ENCODE measurements at places on chromosomes 13 and 19.

- no peak for DNase-seq
Measured at GRCh38 chr13:52929846-52930245, 81.4 kb upstream of the PCDH8 start.

GRCh38 chr19:48814895-48815294, 4.1 kb upstream of the BCAT2 start:
- no peak for DNase-seq

- peak; percentile 77 for DNase-seq
Measured at GRCh38 chr19:12946092-12946721, 545 bp downstream of the RAD23A start.

- DNase-seq = no peak
Measured at GRCh38 chr13:113075711-113076110, 29.9 kb upstream of the F7 start.

DNA sequence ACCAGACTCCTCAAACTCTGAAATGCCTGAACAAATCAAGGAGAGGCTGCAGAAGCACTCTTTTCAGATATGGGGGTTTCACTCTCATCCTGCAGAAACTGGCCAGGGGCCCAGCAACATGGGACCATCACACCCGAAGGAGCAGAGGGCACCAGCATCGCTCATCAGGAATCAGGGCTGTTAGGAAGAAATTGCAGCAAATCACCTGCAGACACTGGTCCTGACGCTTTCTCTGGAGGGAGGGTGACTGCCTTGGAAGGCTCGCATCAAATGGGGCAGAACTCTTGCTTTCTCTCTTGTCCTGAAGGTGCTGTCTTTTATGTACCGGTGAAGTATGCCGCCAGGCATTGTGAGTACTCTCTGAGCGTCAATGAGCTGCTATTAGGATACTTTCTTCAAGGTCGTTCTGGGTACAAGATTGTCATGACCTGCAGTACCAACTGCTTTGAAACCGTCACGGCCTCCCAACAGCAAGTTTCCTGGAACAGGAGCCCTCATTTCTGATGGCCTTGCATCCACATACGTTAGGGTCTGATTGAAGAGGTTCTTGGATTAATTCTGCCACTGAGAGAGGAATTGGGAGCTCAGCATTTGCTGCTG, 155.7 kb upstream of the SOX1 start:
- no peak for DNase-seq

- no peak for DNase-seq
Measured at GRCh38 chr13:78139765-78140164, 221.1 kb upstream of the EDNRB start.

DNA sequence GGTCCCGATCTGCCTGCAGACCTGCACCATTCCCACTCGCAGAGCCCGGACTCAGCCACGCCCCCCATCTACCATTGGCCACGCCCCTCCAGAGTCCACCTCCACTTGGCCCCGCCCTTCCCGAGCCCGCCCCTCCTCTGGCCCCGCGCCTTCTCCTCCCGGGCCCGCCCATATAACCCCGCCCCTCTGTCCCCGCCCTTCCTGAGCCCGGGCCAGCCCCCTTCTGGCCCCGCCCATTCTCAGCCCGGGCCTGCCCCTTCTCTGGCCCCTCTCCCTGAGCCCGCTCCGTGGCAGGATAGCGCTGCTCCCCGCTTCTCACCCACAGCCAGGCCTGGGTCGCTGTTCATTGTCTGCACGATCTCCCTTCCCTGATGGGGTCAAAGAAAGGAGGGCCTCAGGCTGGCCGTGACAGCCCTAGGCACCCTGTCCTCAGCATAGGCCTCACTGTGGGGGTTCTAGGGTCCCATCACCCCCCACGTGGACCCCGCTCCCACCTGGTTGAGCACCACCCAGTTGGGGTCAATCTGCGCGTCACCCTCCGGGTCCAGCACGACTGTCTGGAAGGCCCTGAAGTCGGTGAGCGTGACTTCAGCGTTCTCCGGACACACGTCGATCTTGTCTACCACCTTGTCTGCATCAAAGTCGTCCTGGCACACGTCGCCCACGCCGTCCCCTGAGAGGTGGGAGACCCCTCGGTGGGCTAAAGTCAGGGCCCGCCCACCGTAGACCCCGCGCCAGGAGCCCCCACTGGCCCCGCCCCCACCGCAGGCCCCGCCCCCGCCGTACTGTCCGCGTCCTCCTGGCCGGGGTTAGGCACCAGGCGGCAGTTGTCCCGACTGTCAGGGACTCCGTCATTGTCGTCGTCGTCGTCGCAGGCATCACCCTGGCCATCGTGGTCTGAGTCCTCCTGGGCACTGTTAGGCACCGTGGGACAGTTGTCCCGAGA, 5.7 kb downstream of the COMP start:
- DNase-seq = no peak

DNA sequence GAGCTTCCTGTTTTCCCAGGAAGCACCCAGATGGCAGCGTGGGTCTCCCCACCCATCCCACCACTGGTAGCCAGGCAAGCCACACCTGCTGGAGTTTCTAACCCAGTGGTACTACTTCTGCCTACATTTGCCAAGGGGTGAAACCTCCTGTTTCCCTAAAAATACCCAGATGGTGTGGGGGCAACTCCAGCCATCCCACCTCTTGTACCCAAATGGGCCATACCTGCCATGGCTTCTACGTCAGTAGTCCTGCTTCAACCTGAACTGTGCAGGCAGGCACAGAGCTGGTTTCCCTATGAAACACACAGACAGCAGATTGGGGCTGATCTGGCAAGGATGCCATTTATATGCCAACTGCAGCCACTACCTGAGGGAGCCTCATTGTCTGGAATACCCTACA, 809.4 kb upstream of the MIR17HG start:
- no peak for DNase-seq

GRCh38 chr13:50401049-50401505, 385.8 kb downstream of the KCNRG start:
- DNase-seq = no peak

- DNase-seq = no peak
Measured at GRCh38 chr13:104805346-104805745, 1730.1 kb downstream of the EFNB2 start.

- DNase-seq = no peak
Measured at GRCh38 chr13:69092615-69093322, 1014.9 kb upstream of the ATXN8OS start.

- no peak for DNase-seq
Measured at GRCh38 chr13:44932850-44933251, 56.4 kb downstream of the NUFIP1 start.

GRCh38 chr13:111145506-111145905, 30.4 kb downstream of the ARHGEF7 start:
- DNase-seq = no peak
